Osteocyte (in vitro differentiated cells): ENCODE measurements at places on chromosomes 6 and 20.
A peak's percentile ranks its signal among the peaks of the same experiment; 100 is the strongest.

- DNase-seq = no peak
Measured at GRCh38 chr6:170454512-170455285, 98.4 kb downstream of the PSMB1 start.

DNA sequence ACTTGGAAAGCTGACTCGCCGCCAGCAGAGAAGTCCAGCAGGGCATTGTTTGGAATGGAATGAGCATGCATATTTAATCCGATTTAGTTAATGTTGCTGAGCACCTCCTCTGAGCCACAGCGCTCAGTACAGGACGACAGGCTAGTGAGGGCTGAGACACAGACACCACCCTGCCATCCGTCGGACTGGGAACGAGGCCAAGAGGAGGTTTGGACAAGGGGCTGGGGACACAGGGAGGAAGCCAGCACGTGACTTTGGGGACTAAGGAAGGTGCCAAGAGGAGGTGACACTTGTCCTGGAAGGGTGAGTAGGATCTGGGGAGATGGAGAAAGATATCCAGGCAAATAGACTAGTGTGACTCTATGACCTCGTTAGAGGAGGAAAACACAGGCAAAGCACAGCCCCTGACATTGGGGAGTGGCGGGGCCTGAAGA, 152.5 kb upstream of the ECI2 start:
- no peak for DNase-seq

- DNase-seq = no peak
Measured at GRCh38 chr20:58005581-58006345, 222.7 kb downstream of the ANKRD60 start.

- DNase-seq = no peak
Measured at GRCh38 chr6:46456297-46456696, 35.0 kb downstream of the RCAN2 start.

DNA sequence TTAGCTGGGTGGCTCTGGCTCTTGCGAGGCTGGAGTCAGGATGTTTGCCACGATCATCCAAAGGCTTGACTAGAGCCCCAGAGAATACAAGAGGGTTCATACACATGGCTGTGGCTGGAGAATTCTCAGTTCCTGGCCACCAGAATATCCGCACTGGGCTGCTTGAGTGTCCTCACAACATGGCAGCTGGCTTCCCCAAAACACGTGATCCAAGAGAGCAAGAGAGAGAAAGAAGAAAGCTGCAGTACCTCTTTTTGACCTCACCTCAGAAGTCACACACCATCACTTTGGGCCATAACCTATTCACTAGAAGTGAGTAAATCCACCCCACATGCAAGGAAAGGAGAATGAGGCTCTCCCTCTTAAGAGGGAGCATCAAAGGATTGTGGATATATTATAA, 21.5 kb upstream of the BPIFB1 start:
- no peak for DNase-seq

GRCh38 chr20:50071039-50071888, 41.7 kb downstream of the UBE2V1 start:
- DNase-seq = peak; percentile 98

DNA sequence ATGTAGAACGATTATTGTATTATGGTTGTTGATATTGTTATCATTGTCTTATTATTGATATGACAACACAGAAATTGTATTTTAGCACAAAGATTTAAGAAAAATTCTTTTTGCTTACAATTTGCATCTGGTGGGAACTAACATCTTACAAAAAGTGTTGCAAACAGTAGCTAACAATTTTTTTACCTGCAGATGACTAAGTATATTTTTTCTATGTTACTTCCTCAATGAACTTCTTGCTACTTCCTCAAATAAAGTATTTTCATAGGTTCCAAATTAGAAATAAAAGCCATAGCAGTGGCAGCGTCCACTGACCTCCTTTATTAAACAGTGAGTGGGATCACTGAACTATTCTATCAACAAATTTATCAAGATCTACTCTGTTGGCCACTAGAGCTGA, 847.0 kb downstream of the PHF3 start:
- DNase-seq = no peak

- no peak for DNase-seq
Measured at GRCh38 chr6:133957780-133958242, 4.8 kb downstream of the TBPL1 start.

GRCh38 chr20:21105429-21106170, 558 bp downstream of the LINC00237 start:
- DNase-seq = no peak

DNA sequence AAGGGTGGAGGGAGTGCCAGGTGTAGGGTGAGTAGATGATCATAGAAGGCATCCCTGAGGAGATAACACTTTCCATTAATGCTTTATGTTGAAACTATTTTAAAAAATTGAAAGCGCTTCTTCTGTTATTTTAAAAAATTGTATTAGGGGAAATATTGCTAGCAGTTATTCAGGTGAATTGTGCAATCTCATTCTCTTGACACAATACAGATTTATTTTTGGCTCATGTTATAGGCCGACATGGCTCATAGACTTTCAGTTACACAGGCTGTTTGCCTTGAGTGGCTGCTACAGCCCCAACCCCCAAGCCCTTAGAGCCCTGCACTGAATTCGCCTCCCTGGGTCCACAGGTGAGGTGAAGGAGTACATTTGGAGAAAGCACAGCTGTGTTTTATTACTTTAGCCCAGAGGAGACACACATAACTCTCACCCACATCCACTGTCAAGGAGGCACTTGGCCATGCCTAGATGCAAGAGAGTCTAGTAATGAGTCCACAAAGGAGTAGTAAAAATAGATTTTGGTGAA, 228.2 kb downstream of the RFPL4B start:
- DNase-seq = no peak

DNA sequence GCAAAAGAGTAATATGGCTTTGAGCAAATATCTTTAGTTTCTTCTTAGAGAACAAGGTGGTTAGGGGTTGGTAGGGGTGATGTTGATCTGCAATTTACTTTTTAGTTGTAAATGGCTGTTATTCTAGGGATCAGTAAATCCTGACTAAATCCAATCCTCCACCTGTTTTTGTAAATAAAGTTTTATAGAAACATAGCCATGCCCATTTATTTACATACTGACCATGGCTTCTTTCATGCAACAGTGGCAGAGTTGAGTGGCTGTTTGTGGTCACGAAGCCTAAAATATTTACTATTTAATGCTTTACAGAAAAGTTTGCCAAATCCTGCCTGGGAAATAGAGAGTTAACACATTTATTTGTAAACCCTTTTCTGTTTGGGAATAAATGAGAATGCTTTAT, 14.7 kb downstream of the HIVEP1 start:
- no peak for DNase-seq

- DNase-seq = no peak
Measured at GRCh38 chr6:6851059-6851948, 256.5 kb upstream of the RREB1 start.

DNA sequence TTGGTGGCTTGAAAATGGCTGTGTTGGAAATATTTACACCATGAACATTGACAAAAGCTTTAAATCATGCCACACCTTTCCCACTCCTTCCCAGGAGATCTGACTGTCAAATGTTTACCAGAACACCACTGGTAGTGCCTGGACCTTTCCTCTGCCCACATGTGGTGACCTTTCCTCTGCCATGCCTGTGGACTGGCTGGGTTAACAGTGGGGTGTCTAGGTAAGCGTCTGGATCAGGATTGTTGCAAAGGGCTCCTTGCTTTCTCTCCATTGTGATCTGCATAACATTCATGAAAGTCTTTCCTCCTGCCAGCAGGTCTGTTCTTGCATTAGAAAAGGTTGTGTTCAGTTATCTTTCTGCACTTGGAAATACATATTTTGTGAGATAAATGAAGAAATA, 572.7 kb downstream of the DHX35 start:
- DNase-seq = no peak

GRCh38 chr6:94005835-94006234, 586.5 kb upstream of the EPHA7 start:
- DNase-seq = no peak

- DNase-seq = no peak
Measured at GRCh38 chr6:39587080-39587479, 138.1 kb downstream of the KIF6 start.

GRCh38 chr6:12608874-12609273, 107.7 kb upstream of the PHACTR1 start:
- DNase-seq = no peak

DNA sequence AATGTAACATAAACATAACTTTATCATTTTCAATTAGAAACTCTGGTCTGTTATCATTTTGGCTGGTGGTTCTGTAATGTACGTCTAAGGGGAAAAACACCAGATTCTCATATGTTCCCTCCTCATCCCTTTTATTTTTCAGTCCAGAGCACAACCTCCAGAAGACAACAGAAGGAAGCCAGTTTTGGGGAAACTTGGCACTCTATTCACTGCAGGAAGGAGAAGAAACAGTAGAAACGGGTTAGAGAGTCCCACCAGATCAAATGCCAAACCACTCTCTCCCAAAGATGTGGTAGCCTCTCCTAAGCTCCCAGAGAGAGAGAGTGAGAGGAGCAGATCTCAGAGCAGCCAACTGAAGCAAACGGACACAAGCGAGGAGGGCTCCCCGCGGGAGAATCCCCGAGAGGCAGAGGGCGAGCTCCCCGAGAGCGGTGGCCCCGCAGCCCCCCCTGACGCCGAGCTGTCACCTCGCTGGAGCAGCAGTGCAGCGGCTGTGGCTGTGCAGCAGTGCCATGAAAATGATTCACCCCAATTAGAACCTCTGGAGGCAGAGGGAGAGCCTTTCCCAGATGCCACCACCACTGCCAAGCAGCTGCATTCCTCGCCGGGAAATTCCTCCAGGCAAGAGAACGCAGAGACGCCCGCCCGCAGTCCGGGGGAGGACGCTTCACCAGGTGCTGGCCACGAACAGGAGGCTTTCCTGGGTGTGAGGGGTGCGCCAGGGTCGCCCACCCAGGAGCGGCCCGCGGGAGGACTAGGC, 117.8 kb downstream of the RTN4IP1 start:
- DNase-seq = no peak

GRCh38 chr20:13852306-13852705, 67.5 kb downstream of the NDUFAF5 start:
- no peak for DNase-seq

DNA sequence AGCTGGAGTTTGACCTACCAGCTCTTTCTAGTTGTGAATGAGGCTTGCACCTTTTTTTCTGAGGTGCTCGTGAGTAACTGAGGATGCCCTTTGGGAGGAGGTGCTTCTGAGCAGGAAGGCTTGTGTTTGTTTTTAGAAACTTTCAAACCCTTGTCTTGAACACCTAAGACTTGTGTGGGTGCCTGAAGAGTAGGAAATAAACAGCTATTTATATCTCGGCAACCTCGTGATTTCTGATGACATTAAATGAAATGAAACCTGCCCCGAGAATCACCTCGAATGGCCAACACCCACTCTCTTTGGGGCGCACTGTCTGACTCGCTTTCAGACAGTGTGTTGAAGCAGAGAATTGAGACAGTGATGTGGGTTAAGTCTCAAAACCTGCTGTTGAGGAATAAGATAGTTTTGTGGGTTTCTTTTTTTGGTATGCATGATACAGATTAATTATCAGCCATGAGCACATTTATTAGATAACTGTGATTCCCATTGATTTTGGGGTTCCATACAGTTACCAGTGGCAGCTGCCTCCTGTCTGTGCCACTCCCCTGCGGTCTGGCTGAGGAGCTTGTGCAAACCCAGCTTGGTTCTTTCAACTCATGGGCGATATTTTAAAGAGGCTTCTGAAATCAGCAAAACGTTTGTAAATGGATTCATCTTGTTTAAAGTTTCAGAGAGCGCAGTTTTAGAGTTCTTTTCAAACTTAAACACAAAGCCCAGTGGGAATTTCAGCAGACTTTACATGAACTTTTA, 8.4 kb downstream of the IRF4 start:
- no peak for DNase-seq

GRCh38 chr20:45378191-45378590, at the start of gene TP53TG5:
TP53TG5 (minus strand) TSS chr20:45378325; CDS start chr20:45378236, 89 bp downstream.
- DNase-seq = peak; percentile 40

GRCh38 chr6:26284537-26285142, 80.4 kb upstream of the BTN3A2 start:
- DNase-seq = no peak

GRCh38 chr6:165480916-165481315, 171.5 kb upstream of the C6orf118 start:
- no peak for DNase-seq

DNA sequence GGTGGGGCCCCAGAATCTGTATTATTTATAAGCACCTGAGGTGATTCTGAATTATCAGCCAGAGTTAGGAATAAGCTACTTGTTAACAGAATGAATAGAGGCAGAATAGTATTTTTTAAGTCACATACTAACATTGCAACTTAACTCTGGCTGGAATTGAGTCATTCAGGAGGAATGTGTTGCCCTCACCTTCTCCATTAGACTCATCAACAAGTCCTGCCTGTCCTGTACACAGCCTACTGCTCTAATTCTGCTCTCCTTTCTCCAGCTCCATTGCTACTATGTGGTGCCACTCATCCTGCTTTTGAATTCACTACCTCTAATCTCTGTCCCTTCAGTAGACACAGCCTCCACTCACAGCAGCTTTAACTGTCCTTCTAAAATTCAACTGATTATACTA, 669.4 kb downstream of the DHX35 start:
- no peak for DNase-seq

- DNase-seq = no peak
Measured at GRCh38 chr20:36950414-36951197, 902 bp downstream of the SAMHD1 start.

DNA sequence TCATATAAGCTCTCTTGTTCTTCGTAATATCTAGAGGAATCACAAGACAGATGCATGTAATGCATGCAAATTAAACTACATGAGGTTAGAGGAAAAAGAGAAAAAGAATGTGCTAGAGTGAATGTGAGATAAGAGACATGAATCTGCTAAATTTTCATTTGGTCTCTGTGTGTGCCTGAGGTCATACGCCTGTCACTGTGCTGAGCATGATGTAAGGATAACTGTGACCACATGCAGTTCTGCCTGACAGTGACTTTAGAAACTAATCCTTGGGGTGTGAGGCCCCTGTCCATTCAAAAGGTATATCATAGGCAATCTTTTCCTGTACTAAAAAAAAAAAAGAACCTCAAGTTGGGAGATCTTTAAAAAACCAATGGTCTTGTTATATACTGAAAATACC, 70.6 kb downstream of the SHPRH start:
- DNase-seq = no peak

DNA sequence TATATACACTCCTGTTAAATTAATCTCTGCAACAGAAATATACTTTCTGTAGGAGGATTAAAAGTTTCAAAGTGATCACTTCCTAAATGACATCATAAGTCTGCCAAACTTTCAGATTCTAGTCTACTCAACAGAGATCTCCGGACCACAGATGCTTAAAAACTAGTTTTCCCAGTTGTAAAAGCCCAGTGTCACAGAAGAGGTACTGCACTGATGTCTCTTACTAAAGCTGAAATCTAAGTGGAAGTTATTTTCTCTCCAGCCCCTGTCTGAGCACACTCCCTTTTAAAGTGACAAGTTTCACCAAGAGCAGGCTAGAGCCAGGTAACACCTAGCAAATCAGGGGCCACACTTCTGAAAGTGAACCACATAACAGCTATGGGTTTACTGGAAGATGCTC, 71.6 kb upstream of the DST start:
- DNase-seq = no peak
